ENCODE measurements at places on chromosomes 11 and 22. TPM values are rescaled to one million over a fixed set of nuclear protein-coding genes. Genes with fewer than 3 reads are reported as not detected.

MN1 gene
- 0.22 TPM for total RNA-seq

SCUBE1 gene
- 1.8 TPM for total RNA-seq

DKK3 gene
- total RNA-seq, result 305 TPM

UPK2 gene
- not detected for total RNA-seq

TMEM191B gene
- total RNA-seq, result 0.43 TPM

CCDC87 gene
- 0.17 TPM for total RNA-seq

TRIM3 gene
- 17.4 TPM for total RNA-seq

ANO1 gene
- not detected for total RNA-seq

LINC01488 gene
- under 0.01 TPM for total RNA-seq

MYOD1 gene
- not detected for total RNA-seq
